ENCODE measurements at places on chromosomes 12 and 14. TPM values are rescaled to one million over a fixed set of nuclear protein-coding genes. Genes with fewer than 3 reads are reported as not detected.

- DNase-seq = no peak
Observed at GRCh38 chr14:44154446-44154845, 352.6 kb downstream of the FSCB start.

- no peak for DNase-seq
Observed at GRCh38 chr12:71581206-71581605, 82.4 kb downstream of the ZFC3H1 start.

TOMM20L gene
- total RNA-seq = not detected

- no peak for DNase-seq
Observed at GRCh38 chr12:58225203-58225877, 284.0 kb downstream of the ATP23 start.

DNA sequence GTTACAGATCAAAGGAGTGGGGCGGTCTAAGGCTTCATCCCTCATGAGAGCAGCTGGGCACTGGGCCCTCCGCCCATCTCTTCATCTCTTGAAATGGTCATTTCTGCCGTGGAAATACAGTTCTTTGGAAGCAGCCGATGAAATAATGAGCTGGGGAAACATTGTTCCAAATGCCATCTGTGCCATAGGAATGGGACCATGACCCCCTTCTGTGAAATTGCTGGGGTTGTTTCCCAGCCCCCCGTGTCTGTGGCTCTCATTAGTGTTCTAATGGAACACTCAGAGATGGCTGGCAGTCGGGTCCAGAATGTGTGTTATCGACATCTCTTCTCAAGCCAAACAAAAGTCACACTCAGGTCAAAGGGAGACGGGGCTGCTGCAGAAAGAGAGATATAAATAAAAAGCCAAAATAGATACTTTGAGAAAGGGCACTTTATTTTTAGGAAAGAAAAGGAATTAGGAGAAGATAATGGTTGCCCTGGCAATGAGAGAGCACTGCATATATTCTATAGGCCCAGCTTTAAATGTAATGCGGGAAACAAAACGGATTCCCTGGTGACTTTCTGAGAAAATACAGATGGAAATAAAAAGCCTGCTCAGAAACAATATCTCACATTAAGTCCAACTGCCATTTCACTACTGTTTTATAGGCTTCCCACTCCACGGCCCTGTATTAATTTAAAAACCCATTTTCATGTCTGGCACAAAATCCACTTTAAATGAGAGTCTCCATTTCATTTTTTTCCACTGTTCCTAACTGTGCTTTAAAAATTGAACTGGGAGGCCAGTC is 107.1 kb downstream of the TTC8 start:
- no peak for DNase-seq

GRCh38 chr12:92472201-92472600 is 230.6 kb upstream of the PLEKHG7 start:
- DNase-seq = no peak

ACOT6 gene
- total RNA-seq = not detected

DNA sequence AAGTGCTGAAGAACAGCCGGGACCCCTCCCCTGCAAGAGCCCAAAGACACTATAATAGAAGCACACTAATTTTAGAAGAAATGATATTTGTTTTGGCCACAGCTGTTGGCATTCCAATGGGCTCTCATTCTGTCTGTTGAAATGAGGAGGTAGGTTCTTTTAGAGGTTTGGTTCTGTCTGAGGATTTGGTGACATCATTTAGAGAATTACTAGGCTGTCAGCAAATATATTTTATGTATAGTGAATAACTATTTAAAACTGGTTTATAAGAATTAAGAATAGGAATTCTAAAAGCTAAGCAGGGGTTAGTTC is 200.7 kb upstream of the SLC38A2 start:
- no peak for DNase-seq

DNA sequence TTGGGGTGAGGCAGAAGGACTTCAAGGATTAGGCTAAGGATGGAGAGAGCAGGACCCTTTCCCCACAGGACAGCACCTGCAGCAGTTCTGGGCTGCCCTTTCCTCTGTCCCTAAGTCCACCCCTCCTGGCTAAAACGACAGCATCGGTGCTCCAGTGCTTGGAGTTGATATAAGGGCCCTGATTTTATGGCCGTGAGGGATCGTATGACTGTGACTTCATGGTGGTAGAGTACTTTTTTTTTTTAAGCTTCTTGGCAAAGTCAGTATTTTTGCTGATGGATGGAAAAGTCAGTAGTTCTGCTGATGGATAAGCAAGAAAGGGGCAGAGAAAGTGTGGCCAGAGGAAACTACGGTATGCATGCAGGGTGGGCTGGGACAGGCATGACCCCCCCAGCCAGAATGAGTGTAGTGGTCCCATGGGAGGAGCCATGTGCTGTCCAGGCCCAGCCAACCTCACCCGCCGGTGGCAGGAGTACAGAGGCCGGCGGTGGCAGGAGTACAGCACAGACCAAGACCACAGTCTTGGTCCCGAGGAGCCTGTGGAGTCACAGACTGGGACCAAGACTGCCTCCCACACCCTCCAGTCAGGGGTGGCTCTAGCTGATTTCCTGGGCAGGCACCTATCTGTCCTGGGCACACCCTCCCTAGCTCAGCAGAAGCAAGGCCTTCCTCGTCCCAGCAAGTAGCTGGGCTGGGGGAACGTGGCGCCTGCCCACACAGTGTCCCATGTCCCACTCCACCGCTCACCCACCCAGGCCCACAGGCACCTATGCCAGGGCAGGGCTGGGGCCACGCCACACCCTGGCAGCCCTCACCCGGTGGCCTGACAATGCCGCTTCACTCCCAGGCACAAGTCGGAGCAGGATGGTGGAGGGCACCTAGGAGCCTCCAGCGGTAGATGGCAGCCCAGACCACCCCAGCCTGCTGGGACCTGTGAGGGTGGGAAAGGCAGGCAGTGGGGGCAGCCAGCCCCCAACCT is 46.3 kb downstream of the CCDC88C start:
- no peak for DNase-seq

FBXL14 gene
- total RNA-seq = 28.8 TPM

GRCh38 chr12:53613821-53614220 is 12.4 kb downstream of the ATF7 start:
- DNase-seq = no peak

DNA sequence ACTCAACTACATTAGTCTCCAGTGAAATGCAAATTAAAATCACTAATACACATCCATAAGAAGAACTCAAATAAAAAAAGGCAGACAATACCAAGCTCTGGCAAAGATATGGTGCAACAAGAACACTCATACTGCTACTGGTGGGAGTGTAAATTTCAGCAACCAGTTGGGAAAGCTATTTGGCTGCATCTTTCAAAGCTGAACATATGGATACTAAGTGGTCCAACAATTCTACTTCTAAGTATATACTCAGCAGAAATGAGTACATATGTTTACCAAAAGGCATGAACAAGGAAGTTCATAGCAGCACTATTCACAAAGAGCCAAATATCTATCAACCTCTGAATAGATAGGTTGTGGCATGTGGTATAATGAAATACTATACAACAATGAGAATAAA is 27.3 kb downstream of the CAPS2 start:
- DNase-seq = no peak

PROX2 gene
- total RNA-seq = not detected

DNA sequence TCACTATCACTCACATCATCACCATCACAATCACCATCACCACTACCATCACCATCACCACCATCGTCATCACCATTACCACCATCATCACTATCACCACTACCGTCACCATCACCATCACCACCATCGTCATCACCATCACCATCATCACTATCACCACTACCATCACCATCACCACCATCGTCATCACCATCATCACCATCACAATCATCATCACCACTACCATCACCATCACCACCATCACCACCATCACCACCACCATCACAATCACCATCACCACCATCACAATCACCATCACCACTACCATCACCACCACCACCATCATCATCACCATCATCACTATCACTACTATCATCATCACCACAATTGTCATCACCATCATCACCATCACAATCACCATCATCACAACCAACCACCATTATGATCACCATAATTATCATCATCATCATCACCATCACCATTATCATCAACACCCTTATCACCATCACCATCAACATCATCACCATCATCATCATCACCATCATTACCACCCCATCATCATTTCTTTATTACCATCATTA is 90.8 kb downstream of the DICER1 start:
- no peak for DNase-seq

- DNase-seq = no peak
Observed at GRCh38 chr14:105502446-105503295, 11.6 kb downstream of the TEDC1 start.

DNA sequence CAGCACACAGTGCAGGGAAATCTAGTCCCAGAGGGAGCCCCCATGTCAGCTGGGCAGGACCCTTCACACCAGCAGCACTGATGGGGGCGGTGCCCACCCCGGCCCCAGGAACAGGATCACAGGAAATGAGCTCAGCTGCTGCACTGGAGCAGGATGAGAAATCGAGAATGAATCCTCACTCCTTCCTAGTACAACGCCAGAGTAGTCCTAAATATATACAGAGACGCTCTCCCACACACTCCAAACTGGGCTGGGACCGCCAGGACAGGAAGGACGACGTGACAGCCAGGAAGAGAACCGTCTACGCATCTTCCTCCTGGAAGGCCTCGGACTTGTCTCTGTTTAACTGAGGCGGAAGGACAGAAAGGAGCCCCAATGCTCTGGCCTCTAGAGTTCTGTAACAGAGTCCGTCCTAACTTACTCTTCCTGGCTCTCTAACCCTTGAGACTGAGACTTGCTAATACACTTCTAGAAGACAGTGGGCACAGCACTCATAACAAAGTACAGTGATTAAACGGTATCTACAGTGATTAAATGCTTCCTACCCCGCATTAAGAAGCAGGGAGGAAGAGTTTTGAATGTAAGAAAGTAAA is 33.4 kb downstream of the CDC42BPB start:
- DNase-seq = peak; percentile 55

DAO gene
- total RNA-seq = not detected

GDF3 gene
- total RNA-seq = 0.34 TPM

- no peak for DNase-seq
Observed at GRCh38 chr12:52860102-52860823, 11.5 kb upstream of the KRT78 start.

OAS3 gene
- not detected for total RNA-seq

GRCh38 chr12:105912882-105913678 is 225.7 kb downstream of the NUAK1 start:
- DNase-seq = no peak

DNA sequence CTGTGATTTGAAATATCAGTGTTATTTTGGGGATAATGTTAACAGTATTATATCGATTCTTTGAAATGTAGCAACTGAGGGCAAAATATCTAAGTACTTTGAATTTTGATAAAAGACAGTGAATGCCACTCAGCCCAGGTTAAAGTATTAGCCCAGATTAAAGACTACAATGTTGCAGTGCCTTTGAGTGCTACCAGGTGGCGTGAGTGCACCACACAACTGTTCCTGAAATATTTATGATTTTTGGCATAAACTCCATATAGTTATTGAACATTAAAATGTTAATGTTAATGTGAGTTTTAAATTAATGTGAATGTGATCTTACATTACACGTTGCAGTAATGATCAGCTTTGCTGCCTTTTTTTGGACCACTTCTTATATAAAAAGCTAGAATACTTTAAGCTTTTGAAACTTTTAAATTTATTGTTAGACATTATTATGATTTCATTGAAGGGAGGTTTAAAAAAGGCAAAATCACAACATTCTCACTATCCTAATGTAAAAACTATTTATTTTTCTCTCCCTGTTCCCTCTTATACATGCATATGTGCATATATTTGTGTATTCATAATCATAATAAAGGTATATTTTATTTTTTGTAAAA is 22.5 kb downstream of the MRPS35 start:
- peak; percentile 29 for DNase-seq

DNA sequence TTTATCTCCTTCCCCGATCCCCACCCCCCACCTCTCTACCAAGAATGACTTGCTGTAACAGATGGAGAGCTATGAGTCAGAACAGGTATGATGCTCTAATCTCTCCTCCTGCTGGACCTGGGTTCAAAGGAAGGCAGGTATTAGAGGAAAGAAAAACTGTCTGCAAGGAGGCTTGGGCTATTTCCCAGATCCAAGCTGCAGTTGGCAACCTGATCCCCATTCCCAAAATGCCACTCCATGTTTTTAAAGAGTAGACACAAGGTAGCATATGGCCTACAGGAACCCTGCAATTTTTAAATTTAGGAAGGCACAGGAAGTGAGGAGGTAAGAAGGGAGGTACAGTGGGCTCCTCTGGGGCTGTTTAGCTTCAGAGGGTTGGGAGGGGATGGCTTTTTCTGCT is 33.0 kb downstream of the SRRM4 start:
- DNase-seq = no peak

KRT6C gene
- not detected for total RNA-seq

- no peak for DNase-seq
Observed at GRCh38 chr14:22622255-22622654, 21.9 kb downstream of the OR6J1 start.

- no peak for DNase-seq
Observed at GRCh38 chr12:24945845-24946244, 3.1 kb downstream of the BCAT1 start.

GRCh38 chr14:74618078-74618952 is 6.3 kb upstream of the LTBP2 start:
- DNase-seq = no peak

- no peak for DNase-seq
Observed at GRCh38 chr14:69354383-69355153, 43.5 kb downstream of the ERH start.

HCAR2 gene
- total RNA-seq = not detected

GRCh38 chr12:7190268-7191055 is 976 bp downstream of the PEX5 start:
- DNase-seq = no peak

DNA sequence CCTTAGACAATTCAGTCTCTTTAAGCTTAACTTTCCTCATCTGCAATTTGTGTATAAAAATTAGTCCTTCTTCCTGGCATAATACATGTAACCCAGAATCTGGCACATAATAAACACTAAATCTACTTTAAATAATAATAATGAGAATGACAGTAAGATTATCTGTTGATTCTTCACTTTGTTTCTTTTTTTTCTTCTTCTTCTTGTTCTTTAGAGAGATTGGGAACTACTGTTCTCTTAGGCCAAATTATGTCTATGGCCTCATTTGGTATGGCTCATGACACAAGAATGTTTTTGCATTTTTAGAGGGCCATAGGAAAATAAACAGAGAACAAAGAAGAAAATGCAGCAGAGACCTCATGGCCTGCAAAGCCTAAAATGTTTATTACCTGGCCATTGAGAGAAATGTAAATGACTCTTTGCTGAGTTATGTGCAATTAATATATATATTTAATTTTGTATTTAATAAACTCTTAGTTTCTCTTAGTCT is 275.8 kb downstream of the SLC6A15 start:
- no peak for DNase-seq

- no peak for DNase-seq
Observed at GRCh38 chr12:95230313-95230712, 12.7 kb downstream of the VEZT start.

- DNase-seq = no peak
Observed at GRCh38 chr12:100899301-100899700, 104.7 kb downstream of the ANO4 start.

- no peak for DNase-seq
Observed at GRCh38 chr12:19201661-19202060, 72.1 kb downstream of the PLEKHA5 start.

DNA sequence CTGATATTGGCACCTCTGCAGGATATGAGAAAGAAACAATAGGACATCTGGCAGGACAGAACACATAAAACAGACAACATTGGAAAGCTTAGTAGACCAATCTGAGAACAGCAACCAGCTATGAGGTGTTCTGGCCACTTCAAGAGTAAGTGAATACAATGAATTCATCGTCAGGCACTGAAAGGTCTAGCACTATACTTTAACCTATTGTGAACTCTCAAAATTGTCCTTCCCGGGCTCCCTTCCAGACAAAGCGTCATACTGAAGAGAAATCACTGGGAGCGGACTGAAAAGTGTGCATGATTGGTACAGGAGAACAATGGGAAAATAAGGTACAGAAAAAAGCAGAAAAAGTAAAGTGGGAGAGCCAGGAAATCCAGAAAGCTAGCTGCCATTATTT is 75.8 kb downstream of the LRP6 start:
- DNase-seq = no peak
